ENCODE measurements at places on chromosomes 13 and 19. TPM values are rescaled to one million over a fixed set of nuclear protein-coding genes. Genes with fewer than 3 reads are reported as not detected.

DNA sequence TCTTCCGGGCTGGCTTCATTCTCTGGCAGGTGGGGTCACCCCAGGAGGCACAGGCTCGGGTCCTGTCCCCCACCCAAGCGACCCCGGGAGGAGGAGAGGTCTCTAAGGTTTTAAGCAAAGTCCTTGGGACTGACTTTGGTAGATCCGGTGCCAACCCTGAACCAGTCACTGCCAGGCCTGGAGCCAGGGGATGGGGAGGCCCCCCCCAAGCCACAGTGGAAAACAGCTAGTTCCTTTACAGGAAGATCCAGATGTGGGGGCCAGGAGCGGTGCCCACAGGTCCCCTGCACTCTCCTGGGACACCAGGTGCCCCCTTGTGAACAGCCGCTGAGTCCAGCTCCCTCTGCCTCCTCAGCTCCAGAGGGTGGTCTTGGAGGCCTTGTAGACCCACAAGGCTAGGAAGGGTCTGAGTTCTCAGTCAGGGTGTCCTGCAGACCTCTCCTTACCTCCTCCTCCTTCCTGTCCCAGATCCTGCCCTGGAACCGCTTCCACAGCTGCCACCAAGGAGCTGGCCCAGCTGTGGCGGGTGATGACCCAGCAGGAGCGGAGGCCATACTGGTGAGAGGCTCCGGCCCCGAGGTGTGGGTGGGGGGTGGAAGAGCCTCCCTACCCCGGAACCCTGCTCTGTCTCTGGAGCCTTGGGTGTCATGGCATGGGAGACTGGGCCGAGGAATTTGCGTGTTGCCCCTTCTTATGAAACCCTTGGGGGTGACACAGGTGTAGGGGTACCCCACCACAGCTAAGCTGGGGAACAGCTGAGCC is 6.0 kb downstream of the SIX5 start:
- DNase-seq = no peak

DNA sequence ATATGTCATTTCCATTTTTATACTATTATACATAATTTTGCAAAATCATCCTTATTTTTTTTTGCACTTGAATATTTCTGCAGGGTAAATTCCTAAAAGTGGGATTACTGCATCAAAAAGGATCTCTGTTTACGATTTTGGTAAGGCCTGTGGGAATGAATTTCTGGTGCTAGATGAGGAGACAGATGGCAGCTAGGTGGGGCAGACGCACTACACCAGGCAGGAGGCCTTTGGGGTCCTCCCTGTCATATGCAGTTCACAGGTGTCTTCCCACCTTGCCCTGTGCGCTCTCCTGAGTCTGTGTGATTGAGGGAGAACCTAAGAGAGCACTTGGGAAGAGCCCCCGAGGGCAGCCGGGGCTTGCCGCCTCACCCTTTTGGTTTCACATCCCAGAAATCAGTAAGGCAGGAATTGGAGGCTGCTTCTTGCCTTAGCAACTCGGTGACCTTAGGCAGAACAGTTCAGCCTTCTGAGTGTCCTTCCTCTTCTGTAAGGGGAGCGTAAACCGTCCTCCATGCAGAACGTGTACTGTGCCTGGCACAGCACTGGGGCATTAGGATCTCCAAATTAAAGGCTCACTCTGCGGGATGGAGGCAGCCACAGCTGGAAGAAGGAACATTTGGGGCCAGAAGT is 13.4 kb upstream of the GJB2 start:
- DNase-seq = no peak

DNA sequence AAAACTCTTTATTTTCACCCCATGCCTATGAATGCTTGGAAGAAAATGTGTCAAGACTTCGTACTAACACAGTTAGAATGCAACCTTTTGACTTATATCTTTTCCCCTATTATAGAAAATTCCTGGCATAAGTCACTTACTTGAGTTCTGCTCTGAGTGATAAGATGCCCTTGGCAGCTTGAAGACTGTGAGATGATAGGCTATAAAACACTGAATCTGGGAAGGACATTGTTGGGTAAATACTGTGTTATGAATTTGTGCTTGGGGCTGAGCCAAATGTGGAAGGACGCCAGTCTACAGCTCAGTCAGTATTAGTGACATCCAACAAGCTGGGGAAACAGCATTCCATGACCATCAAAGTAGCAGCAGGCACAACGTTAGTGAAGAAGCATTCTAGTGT is 368.0 kb upstream of the SGCG start:
- no peak for DNase-seq

DNA sequence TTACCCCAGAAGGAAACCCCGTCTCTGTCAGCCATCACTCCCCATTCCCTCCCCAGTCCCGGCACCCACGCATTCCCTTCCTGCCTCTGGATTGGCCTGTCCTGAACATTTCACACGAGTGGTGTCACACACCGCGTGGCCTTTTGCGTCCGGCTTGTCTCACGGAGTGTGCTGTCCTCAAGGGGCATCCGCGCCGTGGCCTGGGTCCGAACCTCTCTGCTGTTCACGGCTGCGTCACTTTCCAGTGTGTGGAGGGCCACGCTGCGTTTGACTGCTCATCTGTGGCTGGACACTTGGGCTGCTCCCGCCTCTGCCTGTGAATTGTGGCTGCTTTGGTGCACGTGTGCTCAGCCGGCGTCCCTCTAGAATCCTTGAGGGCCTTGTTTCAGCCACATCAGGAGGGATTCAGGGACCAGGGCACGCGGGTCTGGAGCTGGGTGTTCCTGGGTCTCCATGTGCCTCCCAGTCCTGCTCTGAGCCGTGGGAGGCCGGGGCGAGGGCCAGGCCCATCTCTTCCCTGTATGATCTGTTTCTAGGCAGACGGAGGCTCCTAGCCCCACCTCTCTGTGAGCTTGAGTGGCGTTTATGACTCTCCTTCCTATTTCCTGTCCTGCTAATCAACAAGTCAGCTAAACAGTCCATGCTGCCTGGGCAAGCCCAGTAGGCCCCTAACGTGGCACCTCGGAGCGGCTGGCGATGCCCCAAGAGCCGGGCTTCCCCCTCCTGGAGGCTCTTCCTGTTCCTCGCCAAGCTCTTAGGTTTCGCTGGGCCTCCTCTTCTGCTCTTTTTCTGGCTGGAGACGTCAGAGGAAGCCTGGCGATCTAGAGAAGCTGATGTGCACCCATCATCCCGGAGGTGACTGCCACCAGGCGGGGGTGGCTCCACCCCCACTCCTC is 8.1 kb downstream of the STK11 start:
- DNase-seq = no peak

DNA sequence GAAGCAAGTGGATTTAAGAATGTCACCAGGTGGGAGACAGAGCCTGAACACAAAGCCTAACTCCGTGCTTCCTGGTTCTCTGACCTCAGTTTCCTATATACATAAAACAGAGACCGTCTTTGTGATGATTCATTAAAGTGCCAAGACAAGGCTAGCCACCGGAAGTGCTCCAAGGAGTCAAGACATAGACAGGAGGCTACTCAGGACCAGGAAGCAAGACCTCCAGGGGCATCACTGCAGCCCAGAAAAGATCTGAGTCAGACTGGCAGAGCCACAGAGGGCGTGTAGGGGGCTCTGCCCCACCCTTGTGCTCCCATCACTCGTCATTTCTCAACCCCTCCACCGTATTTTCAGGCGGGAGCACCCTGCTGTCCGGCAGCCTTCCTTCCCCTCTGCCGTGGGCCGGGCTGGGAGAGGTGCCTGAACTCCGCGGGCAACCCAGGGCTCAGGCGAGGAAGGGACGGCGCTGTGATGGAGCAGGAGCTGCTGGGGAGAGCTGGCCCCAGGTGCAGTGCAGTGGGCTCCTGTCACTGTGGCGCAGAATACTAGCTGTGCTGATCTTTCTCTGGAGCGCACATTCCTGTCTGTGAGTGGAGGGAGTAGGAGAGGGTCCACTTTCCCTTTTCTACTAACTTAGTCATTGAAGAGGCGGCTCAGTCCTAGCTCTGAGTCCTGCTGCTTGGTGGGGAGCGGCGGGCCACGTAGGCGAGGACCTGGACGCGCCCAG is 134.7 kb upstream of the GPR12 start:
- DNase-seq = no peak

DNA sequence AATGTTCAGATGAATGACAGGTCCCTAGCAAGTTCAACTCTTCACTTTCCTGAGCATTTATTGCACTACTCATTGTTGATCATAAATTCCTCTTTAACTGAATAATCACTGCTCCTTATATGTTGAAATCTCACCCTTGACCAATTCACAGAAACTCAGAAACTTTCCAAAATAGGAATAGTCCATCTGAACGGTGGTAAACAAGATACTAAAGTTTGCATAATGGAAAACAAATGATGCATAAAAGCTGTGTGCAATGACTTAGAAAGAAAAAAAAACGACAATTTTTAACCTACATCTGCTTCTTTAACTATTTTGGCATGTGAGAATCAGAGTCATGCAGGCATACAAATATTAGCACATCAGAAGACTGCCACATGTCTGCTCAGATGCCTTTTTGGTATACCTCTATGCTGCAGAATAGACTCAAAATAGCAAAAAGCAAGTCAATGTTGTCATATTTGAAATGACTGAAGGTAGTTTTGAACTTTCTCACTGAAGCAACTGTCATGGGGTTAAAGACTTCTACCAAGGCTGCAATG is 34.8 kb downstream of the SLC10A2 start:
- no peak for DNase-seq

CEACAM7 gene
- total RNA-seq = not detected

COL4A1 gene
- total RNA-seq = 68.5 TPM

PSG1 gene
- 1.4 TPM for total RNA-seq

NOVA2 gene
- total RNA-seq = not detected
